ENCODE measurements at places on chromosomes 4 and X. TPM values are rescaled to one million over a fixed set of nuclear protein-coding genes. Genes with fewer than 3 reads are reported as not detected.

EVC gene
- 15.6 TPM for total RNA-seq

PDCL2 gene
- not detected for total RNA-seq

IL3RA gene
- 5.6 TPM for total RNA-seq

NUP62CL gene
- total RNA-seq: not detected

SPANXB1 gene
- not detected for total RNA-seq

GRCh38 chrX:100643956-100644860, at the start of gene SRPX2:
Gene SRPX2, plus strand, starts transcription at chrX:100644199. Its CDS starts 2,124 bp downstream, at chrX:100646323.
- DNase-seq: peak; percentile 85

- no peak for DNase-seq
Measured at GRCh38 chr4:157806184-157806583, 366.6 kb downstream of the GASK1B start.

DNA sequence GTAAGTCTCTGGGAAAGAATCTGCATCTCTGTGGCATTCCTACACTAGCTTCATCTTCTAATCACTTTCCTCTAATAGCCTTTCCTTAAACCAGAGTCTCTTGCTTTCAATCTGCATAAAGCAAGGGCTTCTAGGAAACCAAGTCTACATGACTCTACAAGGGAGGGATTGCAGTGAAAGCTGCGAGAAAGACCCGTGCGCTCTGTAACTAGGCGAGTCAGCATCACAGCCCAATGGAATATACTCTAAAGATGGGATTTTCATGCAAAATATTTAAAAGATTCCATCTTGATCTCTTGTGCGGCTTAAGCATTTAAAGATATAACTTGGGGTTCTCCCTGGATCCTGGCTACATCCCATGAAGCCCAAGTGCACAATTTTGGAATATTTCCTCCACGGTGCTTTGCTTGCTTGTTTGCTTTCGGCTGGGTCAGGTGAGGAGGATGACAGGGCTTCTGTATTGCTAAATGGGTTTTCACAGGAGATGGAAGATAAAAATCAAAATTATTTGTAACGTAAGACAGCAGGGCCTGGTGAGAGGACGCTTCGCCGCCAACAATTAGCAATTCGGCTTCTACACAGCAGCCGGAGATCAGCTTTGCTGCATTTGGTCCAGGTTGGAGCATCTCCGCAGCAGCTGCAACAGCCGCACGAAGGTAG, 687 bp upstream of the GRIA2 start:
- DNase-seq: no peak

GRCh38 chr4:77629885-77630284, 24.3 kb downstream of the CXCL13 start:
- DNase-seq: no peak

GRCh38 chr4:159240687-159241086, 137.8 kb downstream of the RAPGEF2 start:
- no peak for DNase-seq

DNA sequence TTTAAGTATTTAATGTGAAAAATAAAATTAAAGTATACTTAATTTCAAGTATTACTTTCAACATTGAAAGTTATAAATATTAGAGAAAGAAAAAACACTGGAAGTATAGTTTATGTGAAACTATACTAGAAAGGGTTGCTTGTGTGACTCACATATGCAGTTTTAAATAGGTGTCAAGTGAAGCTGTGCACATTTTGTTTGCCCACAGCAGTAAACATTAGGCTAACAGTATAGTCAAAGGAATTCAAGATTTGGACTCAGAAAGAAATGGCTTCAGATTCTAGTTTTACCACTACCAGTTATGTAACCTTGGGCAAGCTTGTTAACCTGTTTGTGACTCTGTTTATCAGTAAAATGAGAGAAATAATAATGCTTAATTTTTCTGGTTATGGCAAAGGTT, 148.2 kb downstream of the FAM47B start:
- no peak for DNase-seq

DNA sequence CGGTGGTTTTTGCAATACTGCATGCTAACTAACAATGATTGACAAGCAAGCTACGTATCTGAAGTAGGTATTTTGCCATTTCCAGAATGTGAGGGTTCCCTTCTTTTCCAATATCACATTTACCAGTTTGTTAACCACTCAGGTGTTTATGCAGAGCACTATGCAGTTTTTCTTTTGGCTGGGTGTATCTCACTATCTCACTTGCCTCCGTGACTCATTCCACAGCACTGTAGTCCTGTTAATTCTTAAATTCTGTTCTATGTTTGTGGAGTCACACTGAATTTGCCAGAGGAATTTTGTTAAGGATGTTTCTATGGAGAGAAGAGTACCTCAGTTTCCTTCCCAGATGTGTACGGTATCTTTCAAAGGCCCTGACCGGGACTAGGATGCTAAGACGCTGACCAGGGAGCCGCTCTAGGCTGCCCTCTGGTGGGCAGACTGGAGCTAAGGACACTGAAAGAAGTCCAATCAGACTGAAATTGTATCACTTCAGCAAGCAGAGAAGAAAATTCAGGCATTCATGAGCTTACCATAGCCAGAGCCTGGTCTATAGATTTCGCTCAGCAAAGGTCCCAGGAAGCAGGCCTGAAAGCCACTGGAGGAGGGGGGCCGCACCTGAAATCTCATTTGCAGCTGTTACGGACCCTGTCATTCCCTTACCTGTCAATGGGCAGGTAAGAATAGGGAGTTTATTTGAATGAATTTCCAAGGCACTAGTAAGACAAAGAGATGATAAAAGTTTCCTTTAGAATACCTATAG, 388.4 kb upstream of the SPOCK3 start:
- no peak for DNase-seq

- no peak for DNase-seq
Measured at GRCh38 chr4:80058740-80059139, 14.3 kb downstream of the ANTXR2 start.

GRCh38 chrX:43551590-43551989, 104.5 kb upstream of the MAOA start:
- DNase-seq: no peak

- peak; percentile 54 for DNase-seq
Measured at GRCh38 chr4:178136736-178137345, 694.6 kb upstream of the AGA start.

GRCh38 chr4:185290018-185290607, 80.7 kb downstream of the SNX25 start:
- no peak for DNase-seq

DNA sequence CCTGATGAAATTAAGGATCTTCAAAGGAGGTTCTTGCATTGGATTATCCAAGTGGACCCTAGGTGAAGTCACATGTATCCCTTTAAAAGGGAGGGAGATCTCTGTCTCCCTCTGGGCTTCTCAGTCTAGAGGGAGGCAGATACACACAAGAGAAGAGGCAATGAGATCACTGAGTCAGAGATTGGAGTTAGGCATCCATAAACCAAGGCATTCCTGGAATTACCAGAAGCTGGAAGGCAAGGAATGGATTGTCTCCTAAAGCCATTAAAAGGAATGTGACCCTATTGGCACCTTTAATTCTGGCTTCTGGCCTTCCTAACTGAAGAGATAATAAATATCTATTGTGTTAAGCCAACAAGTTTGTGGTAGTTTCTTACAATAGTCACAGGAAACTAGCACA, 383.2 kb downstream of the PACRGL start:
- DNase-seq: no peak
